ENCODE measurements at places on chromosomes 6 and 20.

DNA sequence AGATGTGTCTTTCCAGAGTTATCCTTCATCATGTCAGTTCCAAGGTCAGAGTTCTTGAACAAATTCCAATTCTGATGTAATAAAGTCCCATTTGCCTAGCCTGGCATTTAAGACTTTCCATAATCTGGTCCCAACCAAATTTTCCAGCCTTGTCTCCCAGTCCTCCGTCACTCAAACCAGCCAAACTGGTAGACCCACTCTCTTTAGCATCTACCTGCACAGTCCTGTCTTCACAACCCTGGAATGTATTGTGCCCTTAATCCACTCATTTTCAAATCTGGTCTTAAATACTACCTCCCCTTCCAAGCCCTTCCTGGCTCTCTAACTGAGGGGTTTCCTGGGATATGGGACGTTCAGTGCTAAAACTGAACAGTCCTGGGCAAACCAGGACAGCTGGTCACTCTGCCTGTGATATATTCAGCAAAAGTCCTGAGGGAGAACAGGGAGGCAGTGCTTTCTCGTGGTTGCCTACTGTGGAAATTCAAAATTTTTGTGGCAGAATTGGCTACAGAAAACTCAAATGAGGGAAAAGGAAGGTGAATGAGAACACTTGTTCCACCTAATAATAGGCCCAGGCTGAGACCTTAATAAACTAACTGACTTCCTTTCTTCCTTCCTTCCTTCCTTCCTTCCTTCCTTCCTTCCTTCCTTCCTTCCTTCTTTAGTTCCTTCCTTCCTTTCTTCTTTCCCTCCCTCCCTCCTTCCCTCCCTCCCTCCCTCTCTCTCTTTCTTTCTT is 10.8 kb upstream of the AKAP7 start:
- no peak for DNase-seq

GRCh38 chr20:1810926-1811620 is 84.1 kb upstream of the SIRPA start:
- DNase-seq: no peak

DNA sequence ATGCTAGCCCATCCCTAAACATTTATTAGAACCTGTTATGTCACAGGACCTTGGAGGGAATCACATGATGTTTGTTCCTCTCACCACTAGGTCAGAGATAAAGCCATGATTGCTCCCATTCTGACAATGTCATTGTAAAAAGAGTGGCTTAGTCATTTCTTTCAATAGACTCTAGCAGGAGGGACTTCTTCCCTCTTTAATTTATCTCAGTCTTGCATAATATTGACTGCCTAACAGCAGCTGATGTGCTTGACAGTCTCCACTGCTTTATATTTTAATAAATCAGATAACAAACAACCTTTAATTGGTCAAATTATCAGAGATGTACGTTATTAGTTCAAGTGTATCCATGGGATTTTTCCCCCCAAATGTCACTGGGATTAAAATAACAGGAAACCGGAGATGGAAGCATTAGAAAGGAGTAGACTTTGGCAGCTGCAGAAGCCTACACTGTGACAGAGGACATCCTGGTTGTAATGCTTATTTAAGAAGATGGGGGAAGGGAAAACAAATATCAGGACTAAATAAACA is 39.6 kb downstream of the LAMA4 start:
- DNase-seq: no peak

GRCh38 chr6:20433929-20434328 is 32.2 kb downstream of the E2F3 start:
- no peak for DNase-seq

DNA sequence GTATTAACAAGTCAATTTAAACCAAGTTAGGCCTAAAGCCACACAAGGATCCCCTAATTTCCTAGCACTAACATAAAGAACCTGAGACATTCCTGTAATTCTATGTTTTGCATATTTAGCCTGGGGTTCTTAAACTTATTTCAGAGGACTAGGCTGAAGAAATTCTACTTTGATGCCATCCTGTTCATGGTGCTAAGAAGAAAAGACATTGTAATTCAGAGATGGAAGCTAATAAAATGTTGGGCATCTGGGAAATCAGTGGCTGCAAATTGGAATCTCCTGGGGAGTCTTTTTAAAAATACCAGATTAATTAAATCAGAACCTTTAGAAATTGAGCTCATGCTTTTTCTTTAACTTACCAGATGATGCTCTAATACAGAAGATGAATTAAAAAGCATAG is 26.2 kb upstream of the IRAK1BP1 start:
- DNase-seq: no peak

DNA sequence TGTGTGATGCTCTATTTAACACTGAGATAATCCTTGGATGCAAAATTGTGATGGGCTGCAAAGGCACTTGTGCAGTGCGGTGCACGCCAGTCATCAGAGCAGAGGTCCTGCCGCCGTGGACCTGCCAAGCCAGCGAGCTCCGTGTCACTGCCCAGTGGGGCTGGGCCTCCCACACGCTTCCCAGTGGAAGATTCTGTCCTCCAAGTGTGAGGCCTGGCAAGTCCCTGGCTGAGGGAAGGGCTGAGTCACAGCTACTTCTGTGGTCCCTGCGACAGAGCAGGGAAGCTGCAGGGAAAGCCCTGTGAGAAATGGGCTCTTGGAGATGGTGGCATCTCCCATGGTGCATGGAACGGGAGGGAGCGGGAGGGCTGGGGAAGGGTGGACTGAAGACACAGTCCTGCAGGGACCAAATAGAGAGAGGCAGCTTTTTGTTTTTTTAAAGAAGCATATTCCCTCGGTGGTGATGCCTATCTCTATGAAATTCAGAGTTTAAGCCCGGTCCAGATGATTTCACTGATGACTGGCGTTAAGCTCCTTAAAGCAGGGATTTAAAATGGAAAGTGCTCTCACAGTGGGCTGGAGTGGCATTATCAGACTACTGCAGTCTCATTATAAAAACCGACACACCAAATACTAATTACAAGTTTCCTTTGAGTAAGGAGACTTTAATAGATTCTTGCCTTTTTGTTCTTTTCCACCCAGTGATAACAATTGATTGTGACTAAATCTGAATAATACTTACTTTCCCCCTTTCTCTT is 413.7 kb downstream of the QKI start:
- no peak for DNase-seq

GRCh38 chr6:5726976-5727718 is 279.6 kb downstream of the NRN1 start:
- DNase-seq: no peak

DNA sequence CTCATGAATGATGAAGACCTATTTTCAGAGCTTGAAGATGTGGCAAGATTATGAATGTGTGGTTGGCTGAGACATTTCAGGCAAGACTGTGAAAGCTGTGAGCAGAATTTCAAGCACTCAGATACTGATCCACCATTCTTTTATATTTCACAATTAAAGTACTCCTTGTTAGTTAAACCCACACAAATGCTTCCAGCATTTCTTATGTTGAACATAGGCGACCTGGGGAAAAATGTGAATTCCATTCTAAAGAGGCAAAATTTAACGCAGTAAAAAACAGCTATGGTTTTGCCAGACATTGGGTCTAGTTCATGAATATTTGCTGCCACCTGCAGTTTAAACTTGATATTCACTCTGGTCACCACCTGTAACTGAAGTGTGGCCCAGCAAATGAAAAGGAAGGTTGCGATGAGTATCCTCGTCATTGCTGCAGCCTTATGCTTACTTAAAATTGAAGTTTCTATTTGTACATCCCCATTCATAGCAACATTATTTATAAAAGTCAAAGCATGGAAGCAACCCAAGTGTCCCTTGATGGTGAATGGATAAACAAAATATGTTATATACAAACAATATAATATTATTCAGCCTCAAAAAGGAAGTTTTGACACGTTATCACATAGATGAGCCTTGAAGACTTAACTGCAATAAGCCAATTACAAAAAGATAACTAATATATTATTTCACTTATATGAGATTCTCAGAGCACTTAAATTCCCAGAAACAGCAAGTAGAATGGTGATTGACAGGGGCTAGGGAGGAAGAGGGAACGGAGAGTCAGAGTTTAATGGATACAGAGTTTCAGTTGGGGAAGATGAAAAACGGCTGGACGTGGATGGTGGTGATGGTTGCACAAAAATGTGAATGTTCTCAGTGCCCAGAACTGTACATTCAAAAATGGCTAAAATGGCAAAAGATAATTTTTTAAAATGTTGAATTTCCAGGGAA is 32.4 kb upstream of the FAM184A start:
- DNase-seq: peak; percentile 59

GRCh38 chr6:133408132-133408531 is 167.0 kb downstream of the EYA4 start:
- DNase-seq: no peak

All from activated CD8-positive, alpha-beta memory T cell treated with anti-CD3 and anti-CD28 coated beads, Interleukin-2, amount 10 ng/mL, durations not matched to agents 7 days and 5 days (primary cell).